NCI-H1105 treated with DMSO at 0.1 percent for 48 hours (cell line): ENCODE measurements at places on chromosomes 2 and 18.

DNA sequence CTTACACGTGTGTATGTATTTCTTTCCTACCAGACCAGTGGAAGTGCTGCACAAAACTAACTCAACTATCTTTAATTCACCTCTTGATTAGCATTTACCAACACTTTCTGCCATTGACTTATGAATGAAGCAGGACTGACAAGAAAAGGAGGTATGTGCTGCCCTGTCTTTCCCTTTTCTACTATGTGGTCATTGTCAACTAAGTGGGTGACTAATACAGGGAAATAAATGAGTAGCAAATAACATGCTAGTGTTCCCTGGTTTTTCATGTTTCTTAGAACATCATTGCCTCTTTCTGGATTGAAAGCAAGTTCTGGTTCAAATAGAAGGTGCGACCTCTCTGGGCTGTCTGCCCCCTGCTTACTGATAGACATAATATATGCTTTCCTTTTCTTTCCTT, 58.0 kb downstream of the LINC00305 start:
- DNase-seq, result no peak

GRCh38 chr2:66929632-66930338, 467.3 kb upstream of the ETAA1 start:
- DNase-seq, result no peak

DNA sequence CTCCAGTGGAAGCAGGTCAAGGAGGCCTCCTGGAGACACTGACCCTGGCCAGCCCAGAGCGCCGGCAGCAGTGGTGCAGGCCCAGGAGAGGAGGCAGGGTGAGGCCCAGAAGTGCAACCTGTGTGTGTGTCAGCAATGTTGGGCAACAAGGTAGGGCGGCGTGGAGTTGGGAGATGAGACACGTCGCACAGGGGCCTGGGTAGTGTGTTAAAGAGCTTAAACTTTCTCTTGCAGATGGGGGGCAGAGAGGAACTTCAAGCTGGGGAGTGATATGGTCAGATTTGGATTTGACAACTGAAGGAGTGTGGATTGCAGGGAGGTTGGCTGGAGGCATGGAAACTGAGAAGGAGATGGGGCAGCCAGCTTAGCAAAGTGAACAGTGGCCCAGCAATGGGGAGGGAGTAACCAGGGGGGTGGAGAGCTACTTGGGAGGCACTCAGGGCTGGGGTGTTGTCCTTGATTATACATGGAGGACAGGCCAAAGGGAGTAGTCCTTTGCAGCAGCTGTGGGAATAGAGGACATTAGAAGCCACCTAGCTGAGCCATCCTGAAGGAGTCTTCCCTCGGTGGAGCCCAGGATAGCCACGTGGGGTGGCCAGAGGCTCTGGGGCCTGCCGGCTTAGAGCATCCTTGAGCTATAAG, 278.6 kb upstream of the HS6ST1 start:
- DNase-seq, result no peak

DNA sequence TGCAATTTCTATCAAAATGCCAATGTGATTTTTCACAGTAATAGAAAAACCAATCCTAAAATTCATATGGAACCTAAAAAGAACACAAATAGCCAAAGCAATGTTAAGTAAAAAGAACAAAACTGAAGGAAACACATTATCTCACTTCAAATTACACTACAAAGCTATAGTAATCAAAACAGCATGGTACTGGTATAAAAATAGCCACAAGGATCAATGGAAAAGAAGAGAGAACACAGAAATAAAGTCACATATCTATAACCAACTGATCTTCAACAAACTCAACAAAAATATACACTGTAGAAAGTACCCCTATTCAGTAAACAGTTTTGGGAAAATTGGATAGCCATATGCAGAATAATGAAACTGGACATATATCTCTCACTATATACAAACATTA, 252.2 kb upstream of the CYP26B1 start:
- DNase-seq, result no peak

GRCh38 chr2:227884511-227884947, 13.1 kb downstream of the DAW1 start:
- DNase-seq, result peak; percentile 6

GRCh38 chr2:121599963-121600651, 49.2 kb downstream of the CLASP1 start:
- no peak for DNase-seq

DNA sequence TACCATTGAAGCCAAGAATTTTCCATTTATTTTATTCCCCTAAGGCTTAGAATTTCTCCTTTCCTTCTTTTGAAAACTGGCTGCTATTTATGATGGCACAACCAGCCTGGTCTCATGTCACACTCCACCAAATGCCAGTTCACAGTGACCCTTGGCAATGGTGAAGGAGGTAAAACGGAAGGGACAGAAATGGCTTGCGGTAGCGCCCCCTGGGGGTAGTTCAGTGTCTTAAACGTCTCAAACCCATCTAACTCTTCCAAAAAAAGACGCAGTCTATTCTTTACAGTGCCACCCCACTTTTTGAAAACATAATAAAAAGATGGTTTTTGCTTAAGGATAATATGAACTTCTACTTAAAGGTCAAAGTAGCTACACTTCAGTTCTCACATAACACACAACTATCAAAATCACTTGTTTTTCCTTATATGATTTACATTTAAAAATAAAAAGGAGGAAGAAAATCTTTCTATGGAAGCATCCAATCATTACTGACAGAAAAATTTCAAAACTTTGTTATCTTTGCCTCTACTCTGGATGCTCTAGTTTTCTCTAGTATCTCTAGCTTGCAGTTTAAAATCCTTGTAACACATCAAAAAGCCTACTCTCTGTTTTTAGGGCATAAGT, 28.0 kb downstream of the PNO1 start:
- peak; percentile 7 for DNase-seq

DNA sequence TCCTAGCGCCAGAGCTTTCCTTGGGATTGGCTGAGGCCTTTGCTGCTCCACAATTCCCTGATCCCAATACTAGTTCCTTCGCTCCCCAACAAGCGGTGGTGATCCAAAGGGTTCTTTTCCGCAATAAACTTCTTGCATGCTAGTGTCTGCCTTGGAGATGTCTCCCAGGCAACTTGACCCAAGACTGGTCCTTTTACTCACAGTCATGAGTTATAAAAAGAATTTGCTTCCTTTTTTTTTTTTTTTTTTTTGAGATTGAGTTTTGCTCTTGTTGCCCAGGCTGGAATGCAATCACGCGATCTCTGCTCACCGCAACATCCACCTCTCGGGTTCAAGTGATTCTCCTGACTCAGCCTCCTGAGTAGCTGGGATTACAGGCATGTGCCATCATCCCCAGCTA, 89.8 kb upstream of the SP3 start:
- DNase-seq, result no peak

- no peak for DNase-seq
Measured at GRCh38 chr2:19819097-19820065, 82.4 kb downstream of the TTC32 start.

- DNase-seq, result no peak
Measured at GRCh38 chr18:67486534-67486933, 30.0 kb downstream of the DSEL start.

DNA sequence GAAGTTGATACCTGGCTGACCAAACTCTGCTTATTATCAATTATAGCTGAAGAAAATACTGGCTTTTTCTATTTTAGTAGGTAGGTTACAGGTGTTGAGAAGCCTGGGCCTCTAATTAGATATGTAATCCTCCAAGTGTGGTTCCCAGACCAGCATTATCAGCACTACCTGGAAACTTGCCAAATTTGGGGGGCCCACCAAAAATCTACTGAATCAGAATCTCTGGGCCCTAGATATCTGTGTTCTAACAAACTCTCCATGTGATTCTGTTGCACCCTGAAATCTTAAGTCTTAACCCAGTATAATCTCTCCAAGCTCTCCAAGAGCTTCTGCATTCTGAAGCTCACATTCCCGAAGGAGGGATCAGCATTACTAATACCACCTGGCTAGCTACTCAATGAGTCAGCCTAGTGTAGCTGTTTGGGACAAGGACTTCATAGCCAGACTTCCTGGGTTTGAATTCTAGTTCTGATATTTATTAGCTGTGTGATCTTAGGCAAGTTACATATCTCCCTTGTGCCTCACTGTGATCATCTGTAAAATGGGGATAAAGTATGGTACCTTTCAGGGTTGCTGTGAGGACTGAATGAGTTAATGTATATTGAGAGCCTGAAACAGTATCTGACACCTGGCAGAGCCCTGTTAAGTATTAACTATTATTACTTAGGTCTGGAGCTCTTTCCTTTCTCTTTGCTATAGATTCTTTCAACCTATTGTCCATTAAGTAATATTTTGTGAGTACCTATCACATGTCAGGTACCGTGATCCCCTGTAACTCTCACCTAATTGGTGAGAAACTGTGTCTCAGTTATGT, 94.1 kb upstream of the CD302 start:
- DNase-seq, result no peak

DNA sequence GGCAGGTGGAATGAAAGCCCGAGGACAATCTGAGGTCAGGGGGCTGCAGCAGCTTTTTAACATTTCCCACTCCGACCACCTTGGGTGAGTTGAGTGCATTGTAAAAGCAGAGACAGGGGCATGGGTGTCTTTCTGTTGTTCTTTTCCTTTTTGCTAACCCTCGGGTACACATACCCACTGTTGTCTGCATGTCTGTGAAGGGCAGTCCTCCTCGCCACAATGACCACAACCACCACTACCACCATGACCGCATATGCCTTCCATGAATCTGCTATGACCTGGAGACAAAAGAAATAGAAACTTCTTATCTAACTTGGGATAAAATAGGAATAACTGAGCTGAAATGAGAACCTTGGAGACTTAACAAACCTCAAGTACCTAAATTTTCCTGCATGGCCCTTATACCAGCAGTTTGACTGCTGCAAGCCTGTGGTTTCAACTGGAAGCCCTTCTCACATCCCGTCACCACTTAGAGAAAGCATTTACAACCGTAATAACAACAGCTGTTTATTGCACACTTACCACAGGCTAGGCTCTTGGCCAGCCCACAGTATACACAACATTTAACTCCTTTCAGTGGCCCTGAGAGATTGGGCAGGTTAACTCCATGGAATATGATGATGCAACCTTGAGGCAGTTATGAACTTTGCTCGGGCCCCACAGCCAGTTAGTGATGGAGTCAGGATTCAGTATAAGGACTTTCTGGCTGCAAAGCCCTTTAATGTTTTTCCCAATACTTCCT, 80.3 kb downstream of the GYPC start:
- no peak for DNase-seq

- no peak for DNase-seq
Measured at GRCh38 chr2:40032650-40033319, 253.7 kb upstream of the THUMPD2 start.

GRCh38 chr2:205892665-205893259, 193.2 kb downstream of the INO80D start:
- peak; percentile 68 for DNase-seq

DNA sequence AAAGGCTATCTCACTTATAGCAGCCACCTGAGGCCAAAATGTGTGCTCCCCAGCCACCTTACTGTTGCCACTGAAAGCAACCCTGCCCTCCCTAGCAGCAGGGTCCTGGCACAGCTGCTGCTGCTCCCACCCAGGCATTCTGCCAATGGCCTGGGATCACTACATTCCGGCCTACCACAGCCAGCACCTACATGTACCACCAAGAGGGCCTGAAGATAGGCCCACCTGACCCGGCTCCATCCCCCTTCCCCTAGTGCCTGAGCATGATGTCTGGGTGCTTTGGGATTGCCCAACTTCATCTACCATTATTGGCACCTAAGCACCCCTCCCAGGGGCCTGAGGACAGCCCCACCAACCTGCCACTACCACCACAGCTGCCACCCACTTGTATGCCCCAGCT, 34.6 kb upstream of the PAX3 start:
- no peak for DNase-seq

DNA sequence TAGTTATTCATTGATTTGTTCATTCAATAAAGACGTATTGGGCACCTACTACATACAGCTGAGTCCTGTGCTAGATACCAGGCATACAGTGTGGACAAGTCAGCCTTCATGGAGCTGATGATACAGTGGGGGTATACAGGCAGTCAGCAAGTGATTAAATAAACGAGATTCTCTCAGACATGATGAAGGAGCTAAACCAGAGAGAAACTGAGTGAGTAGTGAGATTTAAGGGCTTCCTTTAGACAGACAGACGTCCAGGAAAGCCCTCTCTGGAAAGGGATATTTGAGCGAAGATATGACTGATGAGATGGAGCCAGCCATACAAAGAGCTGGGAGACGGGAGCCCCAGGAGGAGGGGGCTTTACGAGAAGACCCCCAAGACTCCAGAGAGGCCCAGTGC, 122.6 kb upstream of the MYCN start:
- DNase-seq, result no peak

DNA sequence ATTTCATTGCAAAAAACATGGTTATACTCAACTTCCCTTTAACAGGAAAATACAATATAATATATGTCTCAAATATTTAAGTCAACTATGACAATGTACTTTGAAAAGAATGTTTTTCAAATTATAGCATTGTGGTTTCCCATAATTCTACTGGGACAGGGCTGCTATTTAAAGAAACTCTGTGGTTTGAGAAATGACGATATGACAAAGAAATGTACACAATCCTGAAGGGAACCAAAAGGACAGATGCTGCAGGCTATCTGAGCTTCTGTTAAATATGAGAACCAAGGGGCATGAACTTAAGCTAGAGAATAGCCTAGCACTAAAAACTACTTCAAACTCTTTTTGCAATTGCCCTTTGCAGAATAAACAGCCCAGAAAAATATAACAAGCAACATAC, 415.9 kb downstream of the GRB14 start:
- no peak for DNase-seq

DNA sequence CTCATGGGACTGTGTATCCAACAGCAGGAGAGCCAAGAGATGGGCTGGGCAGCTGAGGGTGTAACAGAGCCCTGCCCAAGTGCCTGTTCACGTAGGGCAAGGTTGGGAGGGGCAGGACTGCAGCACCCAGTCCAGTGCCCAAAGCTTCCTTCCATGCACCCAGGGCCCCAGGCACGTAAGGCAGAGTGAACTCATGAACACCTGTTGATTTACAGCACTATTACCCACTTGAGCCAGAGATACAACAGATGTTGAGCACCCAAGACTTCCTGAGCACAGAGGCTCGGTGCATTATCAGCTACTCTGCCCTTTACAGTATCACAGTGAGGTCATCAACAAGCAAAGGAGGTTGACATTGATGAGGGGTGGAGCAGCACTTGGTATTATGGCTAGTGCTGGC, 50.2 kb upstream of the FHL2 start:
- DNase-seq, result peak; percentile 50

DNA sequence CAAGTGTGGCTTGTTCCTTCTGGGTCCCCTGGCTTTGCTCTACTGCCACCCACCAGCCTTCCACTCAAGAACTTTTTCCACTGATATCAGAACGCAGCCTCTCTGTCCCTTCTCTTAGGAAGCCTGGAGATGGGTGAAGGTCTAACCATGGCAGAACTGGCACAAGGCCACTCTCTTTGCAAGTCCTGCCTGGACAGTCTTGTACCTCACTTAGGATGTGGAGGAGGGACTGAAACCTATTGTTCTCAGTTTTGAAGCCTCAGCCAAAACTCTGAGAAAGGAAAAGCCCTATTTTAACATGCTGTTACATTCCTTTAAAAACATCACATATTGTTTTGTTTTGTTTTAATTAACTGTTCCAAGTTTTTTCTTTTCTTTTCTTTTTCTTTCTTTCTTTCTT, 58.9 kb upstream of the NCOA1 start:
- no peak for DNase-seq
